ENCODE measurements at places on chromosomes 2 and 18.
A peak's percentile ranks its signal among the peaks of the same experiment; 100 is the strongest.

DNA sequence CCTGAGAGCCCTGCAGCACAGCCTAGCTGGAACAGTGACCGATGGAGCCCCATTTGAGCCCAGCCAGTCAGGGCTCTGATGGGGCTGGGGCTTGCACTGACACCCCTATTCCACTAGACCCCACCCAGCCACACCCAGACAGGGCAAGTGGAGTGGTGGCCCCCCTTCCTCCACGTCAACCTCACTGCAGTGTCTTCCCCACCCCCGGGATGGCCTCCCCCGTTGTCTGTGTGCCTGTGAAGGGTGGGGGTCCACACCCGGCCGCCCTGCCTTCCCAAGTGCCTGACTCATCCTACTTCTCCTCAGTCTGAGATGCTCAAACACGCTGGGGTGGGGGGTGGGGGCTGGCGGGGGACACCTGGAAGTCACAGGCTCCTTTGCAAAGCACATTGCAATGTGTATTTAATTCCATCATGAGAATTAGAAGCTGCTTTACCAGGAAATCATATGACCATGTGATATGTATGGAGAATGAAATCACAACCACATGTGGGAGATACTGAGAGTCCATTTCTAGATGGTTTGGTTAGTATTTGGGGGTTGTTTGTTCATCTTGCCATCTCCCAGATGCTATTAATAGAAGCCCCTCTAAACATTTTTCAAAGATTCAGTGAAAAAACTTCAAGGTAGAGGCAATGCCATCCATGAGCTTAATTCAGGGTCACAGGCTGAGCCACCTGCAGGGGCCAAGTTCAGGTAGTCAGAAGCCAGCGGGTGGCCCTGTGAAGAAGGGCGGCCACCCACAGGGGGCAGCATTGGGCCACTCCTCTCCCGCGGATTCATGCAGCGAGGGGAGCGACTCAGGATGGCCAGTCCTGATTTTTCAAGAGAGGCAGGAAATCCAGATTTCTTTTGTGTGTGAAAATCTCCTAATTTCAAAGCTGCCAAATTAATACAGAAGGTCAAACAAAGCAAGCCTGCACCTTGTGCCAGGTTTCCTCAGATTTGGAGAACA lies 22.7 kb upstream of the GMPPA start:
- peak; percentile 15 for DNase-seq

- DNase-seq = no peak
Measured at GRCh38 chr2:9483107-9483506, 8.8 kb downstream of the IAH1 start.

DNA sequence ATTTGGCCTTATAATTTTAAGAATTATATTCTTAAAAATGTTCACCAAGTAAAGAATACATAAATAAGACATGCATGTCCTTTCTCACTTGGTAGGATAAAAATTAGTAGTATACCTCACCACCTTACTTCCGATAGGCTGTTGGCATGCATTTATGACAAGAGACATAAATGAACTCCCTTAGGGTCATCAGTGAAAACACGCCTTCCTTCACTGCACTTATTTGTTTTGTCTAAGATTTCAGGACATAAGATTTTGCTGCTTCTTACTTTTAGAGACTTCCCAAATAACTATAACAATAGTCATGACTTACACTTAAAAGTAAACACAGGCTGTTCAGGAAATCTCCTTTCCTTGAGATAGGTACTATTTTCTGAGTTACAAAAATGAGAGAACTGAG lies 661.3 kb upstream of the CNTNAP5 start:
- DNase-seq = no peak

DNA sequence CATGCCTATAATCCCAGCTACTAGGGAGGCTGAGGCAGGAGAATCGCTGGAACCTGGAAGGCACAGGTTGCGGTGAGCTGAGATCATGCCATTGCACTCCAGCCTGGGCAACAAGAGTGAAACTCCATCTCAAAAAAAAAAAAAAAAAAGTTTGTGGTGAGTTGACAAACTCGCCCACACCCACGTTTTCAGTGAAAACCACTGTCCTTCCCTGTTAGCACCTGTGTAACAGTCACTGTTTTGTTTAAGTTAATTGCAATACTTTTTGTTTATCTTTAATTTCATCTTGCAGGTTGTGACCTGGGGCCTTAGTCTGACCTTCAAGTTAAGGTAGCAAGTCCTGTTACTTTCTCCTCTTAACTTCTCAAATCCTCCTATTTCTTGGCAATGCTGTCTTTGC lies 65.5 kb upstream of the SKOR2 start:
- no peak for DNase-seq

- no peak for DNase-seq
Measured at GRCh38 chr18:36780748-36781147, 48.1 kb downstream of the TPGS2 start.

- DNase-seq = no peak
Measured at GRCh38 chr2:27313882-27314645, 5.8 kb upstream of the UCN start.

DNA sequence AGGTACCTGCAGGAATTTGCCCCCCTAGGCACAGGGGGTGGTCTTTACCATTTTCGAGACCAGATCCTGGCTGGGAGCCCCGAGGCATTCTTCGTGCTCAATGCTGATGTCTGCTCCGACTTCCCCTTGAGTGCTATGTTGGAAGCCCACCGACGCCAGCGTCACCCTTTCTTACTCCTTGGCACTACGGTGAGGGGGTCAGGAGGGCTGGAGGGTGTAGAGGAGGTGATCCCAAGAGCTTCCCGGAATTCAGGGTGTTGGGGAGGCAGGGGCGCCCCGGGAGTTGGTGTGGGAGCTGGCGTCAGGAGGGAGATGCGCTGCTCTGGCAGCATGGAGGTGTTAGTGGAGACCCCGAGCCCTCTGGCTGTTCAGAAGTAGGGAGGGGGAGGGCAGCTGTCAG lies 3.2 kb downstream of the GMPPA start:
- no peak for DNase-seq

- no peak for DNase-seq
Measured at GRCh38 chr18:62001396-62001795, 108.6 kb upstream of the RNF152 start.

GRCh38 chr2:5070257-5070656 lies 621.9 kb upstream of the SOX11 start:
- no peak for DNase-seq

DNA sequence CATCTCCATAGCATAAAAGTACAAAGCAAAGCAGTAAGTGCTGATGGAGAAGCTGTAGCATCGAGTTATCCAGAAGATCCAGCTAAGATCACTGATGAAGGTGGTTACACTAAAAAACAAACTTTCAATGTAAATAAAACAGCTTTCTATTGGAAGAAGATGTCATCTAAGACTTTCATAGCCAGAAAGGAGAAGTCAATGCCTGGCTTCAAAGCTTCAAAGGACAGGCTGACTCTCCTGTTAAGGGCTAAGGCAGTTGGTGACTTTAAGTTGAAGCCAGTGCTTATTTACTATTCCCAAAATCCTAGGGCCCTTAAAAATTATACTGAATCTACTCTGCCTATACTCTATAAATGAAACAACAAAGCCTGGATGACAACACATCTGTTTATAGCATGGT lies 44.0 kb downstream of the METTL8 start:
- no peak for DNase-seq

GRCh38 chr2:152383702-152384101 lies 48.7 kb downstream of the FMNL2 start:
- no peak for DNase-seq

GRCh38 chr18:2825613-2826175 lies 21.1 kb upstream of the EMILIN2 start:
- DNase-seq = no peak

- no peak for DNase-seq
Measured at GRCh38 chr2:2763351-2764000, 432.4 kb upstream of the MYT1L start.

DNA sequence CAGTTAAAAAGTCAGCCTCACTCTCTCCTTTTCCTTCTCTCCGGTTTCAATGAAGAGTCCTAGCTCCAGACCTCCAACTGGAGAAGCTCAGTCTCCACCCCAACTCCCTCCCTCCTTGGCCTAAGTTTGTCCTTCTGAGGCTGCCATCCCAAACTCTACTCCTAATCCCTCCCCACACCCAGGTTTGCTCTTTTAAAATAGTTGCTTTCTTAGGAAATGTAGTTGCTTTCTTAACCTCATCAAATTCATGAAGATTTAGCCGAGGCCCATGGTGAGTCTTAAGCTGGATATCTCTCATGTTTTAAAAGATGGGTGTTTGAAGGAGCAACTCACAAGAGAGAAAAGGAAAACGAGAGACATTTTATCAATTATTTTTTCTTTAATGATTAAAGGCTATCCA lies 937 bp upstream of the LANCL1 start:
- no peak for DNase-seq

DNA sequence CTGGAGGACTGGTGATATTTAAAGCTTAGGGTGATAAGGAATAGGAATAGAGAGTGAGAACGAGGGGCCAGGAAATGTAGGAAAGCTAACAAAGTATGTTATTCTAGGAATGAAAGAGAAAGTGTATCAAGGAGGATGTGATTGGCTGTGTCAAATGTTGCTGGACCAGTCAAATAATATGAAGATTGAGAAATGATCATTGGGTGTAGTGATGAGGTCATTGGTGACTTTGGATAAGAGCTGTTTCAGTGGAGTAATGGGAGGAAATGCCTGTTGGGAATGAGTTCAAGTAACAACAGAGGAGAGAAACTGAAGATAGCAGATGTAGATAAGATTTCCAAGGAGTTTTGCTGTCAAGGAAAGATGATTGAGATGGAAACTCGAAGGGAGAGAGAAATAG lies 74.4 kb downstream of the UBE2E3 start:
- DNase-seq = no peak

DNA sequence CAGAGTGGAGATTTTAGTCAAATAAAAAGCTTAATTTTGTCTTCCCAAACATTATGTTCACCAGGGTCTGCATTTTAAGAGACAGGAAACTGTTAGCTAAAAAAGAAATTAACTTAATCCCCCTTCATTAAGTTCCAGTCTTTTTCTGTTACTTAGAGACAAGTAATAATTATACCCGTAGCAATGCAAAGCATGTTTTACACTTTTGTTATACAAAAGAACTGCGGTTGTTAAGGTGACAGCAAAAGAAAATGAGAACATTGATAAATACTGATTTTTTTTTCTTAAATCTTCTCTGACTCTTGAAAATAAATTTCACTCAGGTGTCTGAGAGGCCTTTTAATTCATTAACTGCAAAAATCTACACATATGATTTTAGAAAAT lies 101.4 kb downstream of the MEIS1 start:
- no peak for DNase-seq

DNA sequence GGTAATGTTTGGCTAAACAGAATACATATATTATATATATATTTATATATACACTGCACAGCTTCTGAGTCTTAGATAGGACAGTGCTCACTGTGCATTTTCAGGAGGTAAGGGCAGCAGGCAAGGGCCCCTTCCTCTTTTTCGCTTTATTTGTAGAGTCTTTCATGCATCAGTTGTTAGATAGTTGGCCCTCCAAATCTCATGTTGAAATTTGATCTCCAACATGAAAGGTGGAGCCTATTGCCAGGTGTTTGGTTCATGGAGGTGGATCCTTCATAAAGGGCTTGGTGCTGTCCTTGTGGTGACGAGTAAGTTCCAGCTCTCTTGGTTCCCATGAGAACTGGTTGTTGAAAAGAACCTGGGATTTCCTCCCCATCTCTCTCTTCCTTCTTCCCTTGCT lies 48.1 kb downstream of the TSN start:
- DNase-seq = no peak

DNA sequence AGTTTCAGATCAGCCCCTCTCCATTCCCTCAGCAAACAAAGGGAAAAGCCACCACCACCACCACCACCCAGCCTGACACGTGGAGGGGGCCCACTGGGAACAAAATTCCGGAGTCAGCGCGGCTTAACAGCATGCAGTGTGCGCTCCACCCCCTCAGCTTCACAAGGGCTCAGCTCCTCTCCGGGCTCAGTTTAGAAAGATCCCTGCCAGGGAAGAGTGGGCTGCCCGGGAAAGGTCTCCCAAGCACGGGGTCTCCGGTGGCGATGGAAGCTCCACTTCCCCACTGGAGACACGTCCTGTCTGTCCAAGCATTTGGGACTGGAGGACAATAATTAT lies 55.7 kb downstream of the SNORC start:
- DNase-seq = no peak

GRCh38 chr2:12726271-12726670 lies 9.5 kb downstream of the TRIB2 start:
- no peak for DNase-seq

- DNase-seq = no peak
Measured at GRCh38 chr2:54097124-54097523, 18.3 kb upstream of the ACYP2 start.

GRCh38 chr2:43426305-43427031 lies 169.4 kb downstream of the THADA start:
- DNase-seq = peak; percentile 21

DNA sequence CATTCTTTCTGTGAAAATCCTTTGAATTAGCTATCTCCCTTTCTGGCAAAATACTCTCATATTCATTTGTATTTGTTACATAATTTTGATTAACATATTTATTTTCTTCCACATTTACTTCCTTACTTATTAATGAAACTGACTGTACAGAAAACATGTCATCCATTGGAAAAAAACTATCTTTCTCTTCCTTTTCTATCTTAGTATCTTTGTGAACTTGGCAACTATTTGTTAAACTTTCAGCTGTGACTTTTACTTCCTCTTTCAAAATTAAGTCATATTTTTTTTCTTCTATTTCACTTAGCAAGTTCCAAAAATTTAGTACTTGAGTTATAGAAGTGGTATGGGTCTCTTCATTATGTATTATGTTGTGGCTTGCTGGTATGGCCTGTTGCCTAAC lies 2.6 kb downstream of the RAD51AP2 start:
- no peak for DNase-seq

DNA sequence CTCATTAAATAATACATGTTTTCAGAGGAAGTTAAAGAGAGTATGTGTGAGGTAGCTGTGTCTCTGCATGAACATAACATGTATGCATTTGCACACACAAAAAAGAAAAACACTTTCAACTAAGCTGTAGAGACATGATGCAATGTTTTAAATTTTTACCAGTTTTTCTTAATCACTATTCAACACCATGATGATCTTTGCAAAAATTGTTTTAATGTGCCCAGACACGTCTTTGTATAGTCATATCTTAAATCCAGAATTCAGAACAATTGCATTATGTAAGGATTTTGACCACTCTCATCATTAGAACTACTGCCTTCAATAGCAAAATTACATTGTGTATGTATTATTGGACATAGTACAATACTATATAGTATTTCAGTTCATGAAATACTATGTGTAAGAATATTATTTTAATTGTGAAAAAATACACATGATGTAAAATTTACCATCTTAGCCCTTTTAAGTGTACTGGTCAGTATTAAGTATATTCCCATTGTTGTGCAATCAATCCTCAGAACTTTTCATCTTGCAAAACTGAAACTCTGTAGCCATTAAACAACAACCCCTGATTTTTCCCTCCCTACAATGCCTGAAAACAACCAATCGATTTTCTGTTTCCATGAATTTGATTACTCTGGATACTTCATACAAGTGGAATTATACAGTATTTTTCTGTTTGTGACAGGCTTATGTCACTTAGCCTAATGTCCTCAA lies 104.5 kb upstream of the ACVR2A start:
- DNase-seq = no peak

GRCh38 chr2:96163768-96164429 lies 18.7 kb upstream of the DUSP2 start:
- peak; percentile 57 for DNase-seq

GRCh38 chr18:47166294-47166693 lies 9.9 kb downstream of the IER3IP1 start:
- DNase-seq = no peak

- no peak for DNase-seq
Measured at GRCh38 chr2:233960203-233960602, 43.0 kb downstream of the TRPM8 start.

Data from stimulated activated CD8-positive, alpha-beta memory T cell treated with anti-CD3 and anti-CD28 coated beads, Interleukin-2, amount 100 ng/mL, for 1 hour (primary cell).